ENCODE measurements at places on chromosomes 12 and 14.

GRCh38 chr14:59187118-59187517 lies 1.3 kb upstream of the DAAM1 start:
- no peak for DNase-seq

DNA sequence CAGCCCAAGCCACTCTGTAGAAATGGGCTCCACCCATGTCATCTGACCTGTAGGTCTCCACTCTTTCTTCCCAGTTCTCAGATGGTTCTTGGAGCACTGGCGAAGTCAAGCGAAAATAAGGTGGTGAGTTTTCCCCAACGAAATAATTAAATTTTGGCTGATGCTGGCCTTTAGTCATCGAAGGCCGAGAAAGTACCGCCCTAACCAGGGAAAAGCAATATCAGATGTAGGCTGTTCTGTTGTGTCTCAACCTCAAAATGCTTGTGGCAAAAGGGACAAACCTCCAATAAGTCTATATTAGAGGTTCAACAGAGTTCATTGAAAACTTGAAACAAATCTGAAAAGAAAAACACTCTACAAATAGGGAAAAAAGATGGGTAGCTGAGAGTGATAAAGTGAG lies 48.6 kb upstream of the BCAT1 start:
- DNase-seq: no peak

DNA sequence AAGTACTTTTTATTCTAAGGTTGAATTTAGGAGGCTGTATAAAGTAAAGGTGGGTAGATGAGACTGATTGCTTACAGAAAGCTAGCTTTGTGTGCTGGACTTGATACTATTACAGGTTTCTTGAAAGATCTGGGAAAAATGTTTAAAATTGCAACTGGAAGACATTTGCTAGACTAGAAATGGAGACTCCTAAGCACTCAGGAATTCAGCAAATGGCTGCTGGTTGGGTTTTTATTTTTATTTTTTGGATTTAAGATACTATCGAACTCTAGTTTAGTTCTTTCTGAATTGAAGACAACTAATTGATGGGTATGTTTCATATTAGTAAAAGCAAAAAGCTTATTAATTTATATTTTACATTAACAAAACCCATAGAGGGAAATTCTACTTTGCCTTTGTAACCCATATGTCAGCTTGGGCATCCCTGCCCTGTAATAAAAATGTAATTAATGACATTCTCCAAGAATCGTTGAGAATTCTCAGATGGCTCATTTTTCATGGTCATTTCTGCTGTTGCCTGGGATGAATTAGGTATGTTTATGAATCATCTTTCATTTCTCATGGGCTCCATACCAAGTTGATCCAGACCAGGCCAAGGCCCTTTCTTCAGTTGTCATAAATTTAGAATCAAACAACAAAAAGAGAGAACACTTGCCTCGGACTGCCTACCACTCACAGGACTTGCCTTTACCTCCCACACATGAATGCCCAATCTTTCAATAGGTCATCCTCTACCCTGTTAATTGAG lies 102.1 kb downstream of the ERGIC2 start:
- no peak for DNase-seq

DNA sequence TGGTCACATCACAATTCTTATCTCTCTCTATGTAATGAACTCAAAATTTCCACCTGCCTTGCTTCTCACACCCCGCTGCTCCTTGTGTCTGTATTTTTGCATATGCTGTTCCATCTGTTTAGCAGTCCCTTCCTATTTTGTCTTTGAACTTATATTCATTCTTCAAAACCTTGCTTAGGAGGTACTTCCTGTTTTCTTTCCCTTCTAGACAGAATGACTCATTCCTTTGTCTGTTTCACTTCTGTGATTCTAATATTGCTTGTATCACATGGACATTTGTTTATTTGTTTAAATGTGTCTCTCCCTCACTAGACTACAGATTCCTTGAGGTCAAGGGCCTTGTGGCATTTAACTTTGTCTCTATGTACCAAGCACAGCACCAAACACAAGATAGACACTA lies 424.2 kb downstream of the ETNK1 start:
- DNase-seq: no peak

DNA sequence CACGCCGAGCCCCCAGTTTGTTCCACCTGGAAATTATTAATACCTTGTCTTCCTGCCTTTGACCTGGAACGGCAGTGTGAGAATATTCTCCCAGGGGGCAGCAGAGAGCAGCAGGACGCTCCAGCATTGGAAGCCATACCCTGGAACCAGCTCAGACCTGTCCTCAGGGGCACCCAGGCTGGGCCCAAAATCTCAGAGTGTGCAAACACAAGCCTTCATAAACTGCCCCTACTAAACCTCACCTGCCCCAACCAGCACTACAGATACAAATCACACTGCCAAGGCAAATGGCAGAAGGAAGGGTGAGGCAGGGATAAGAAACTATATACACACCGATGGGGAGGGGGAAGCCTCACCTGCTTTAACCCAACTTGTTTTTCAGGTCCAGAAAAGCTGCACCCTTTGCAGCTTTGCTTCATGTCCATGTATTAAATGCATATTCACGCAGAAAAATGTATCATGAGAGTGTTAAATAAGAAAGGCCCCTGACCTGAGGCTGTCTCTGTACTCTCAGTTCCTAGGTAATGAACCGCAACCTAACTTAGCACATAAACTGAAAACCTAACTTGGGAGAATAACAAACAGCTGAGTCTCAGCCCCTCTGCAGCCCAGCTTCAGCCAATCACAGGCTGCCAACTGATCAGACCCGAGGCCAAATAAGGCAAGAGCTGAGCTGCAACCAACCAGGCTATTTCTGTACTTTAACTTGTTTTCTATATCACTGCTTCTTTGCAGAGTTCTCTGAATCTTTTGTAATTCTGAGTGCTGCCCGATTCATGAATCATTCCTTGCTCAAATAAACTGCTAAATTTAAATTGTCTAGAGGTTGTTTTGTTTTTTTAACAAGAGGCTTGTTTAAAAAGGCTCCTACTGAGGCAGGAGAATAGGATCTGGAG lies 130.1 kb downstream of the SPTSSA start:
- peak; percentile 79 for DNase-seq

- DNase-seq: no peak
These were observed 328.6 kb downstream of the MDGA2 start for GRCh38 chr14:47346849-47347248.

DNA sequence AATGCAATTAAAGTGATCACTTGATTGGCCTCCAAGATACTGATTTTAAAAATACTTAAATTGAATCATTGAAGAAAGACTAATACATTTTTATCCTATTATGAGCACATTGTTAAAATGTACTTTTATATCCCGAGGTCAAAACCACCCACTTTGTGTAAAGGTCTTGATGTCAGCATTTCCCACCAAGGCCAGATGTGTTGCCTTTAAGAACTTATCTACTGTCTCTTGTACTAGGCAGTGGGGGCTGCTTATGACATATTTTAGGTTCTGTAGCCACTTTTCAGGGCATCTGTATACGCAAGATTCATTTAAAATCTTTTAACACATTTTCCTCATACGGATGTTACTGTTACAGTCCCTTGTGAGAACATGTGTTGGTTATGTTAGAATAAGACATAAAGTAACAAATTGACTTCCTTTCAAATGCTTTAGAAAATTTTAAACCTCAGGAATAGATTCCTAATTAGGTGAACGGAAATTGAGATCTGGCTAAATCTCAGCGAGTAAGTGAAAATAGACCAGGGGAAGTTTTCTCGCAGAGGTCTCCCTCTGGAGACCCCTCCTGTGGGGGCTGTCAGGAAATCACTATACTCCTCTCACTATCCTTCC lies 456.2 kb downstream of the ADAMTS20 start:
- no peak for DNase-seq

DNA sequence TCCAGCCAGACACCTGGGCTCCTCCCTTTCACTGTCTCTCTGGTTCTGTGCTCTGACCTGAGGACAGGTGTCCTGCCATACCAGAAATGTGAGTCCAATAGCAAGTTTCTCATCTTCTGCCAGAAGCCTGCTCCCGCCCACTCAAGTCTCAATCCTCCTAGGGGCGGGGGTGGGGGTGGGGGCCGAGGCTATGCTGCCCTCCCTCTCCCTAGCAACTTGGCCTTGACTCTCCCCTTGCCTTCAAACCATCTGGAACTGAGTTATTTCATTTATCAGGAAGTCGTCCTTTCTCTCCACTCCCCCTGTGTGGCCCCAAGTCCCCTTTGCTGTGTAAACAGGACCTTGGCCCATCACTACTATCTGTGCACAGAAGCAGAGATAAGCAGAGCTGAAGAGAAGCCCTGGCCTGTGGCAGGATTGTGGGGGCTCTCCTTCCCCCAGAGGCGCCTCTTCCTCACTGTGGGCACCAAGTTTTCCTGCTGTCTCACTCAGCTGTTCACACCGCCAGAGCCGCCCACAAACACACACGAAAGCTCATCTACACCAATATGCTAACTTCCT lies 117.1 kb downstream of the DPF3 start:
- DNase-seq: peak; percentile 74

DNA sequence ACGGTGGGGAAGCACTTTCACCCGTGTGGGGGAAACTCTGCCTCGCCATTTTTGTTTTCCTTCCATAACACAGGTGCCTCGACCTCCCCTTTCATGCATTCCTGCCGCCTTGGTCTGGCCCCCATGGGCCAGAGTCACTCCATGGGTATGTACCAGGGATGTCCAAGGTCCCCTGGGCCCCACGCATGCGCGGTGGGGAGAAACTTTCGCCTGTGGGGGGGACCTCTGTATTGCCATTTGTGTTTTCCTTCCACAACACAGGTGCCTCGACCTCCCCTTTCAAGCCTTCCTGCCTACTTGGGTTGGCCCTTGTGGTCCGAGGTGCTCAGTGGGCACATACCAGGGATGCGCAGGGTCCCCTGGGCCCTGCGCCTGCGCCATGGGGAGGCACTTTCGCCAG lies 345.8 kb downstream of the ALG10 start:
- DNase-seq: no peak

- no peak for DNase-seq
These were observed 15.6 kb downstream of the DTX1 start for GRCh38 chr12:113072136-113072535.

Measured in hepatocyte (in vitro differentiated cells).